ENCODE measurements at places on chromosomes 4 and X.
A peak's percentile ranks its signal among the peaks of the same experiment; 100 is the strongest.

DNA sequence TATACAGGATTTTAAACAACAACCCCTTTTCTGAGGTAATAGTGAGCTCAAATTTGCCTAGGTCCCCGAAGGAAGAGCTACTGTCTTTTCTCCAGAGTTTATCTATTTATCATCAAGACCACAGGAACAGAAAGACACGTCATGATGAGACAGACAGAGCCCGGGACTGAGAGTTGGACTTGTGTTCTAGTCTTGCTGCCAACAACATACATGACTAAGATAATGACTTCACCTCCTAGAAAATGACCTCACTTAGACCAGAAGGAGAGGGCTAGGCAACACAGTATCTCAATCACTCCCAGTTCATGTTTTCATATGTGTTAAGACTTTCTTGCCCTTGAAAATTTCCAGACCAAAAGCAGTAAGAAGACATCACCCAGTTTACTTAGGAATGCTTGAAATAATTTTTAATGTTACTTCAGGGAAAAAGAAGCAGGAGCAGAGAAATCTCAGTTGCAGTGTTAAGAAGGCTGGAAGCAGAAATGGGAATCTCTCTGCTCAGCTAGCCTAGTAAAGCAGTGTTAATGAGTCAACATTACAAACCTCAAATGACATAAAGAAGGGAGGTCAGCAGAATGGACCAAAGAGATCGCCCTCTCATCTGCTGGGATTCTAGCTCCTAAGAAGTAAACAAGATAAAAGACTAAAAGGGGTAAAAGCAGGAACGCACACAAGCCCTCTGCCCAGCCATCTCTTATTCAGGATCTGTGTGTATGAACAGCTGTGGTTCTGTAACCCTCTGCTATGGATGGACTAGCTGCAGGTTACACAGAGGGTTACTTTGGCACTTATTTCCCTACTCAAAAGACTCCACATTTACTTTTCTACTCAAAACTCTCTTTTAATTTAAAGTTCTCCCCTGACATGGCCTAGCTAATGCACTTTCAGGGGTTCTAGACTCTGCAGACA is 24.8 kb downstream of the PDGFC start:
- peak; percentile 100 for DNase-seq

- no peak for DNase-seq
Observed at GRCh38 chr4:3122081-3122563, 47.6 kb downstream of the HTT start.

DNA sequence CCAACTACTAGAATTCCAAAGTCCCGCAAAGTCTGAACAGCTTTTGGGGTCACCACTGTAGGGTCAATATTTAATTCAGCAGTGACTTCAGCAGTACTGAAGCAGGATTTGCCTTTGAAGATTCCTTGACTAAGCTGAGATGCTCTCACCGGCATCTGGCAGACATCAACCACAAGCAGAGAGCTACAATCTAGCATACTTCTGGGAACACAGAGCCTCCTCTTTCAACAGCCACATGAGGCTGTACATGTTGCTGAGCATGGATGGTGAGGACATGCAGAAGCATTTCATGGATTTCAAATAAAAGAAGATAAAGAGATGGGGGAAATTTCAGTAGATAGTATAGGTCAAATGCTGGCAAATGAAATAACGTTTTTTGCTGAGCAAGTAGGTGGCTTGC is 6.6 kb upstream of the ASB11 start:
- no peak for DNase-seq

- DNase-seq = peak; percentile 31
Observed at GRCh38 chrX:24020306-24020876, 6.6 kb downstream of the KLHL15 start.

All from fibroblast of mammary gland (primary cell).